HS-5 (cell line): ENCODE measurements at places on chromosomes 7 and 10.

- DNase-seq: no peak
These were observed 159.9 kb downstream of the PLXNA4 start for GRCh38 chr7:132416395-132416794.

DNA sequence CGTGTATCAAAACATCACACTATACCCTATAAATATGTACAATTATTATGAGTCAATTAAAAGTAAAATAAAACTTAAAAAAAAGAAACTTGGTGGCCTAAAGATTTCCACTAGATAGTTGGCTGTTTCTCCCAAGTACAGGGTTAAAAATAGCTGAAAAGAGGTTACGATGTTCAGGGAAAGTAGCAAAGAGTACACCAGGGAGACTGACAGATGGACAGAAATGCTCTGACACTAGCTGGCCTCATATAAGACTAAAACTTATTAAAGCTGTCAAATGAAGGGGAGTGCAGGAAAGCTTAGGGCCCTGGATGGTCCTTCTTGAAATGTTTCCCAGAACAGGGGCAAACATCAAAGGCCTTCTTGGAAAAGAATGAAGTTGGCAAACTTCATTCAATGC lies 51.3 kb downstream of the TCAF1 start:
- no peak for DNase-seq

DNA sequence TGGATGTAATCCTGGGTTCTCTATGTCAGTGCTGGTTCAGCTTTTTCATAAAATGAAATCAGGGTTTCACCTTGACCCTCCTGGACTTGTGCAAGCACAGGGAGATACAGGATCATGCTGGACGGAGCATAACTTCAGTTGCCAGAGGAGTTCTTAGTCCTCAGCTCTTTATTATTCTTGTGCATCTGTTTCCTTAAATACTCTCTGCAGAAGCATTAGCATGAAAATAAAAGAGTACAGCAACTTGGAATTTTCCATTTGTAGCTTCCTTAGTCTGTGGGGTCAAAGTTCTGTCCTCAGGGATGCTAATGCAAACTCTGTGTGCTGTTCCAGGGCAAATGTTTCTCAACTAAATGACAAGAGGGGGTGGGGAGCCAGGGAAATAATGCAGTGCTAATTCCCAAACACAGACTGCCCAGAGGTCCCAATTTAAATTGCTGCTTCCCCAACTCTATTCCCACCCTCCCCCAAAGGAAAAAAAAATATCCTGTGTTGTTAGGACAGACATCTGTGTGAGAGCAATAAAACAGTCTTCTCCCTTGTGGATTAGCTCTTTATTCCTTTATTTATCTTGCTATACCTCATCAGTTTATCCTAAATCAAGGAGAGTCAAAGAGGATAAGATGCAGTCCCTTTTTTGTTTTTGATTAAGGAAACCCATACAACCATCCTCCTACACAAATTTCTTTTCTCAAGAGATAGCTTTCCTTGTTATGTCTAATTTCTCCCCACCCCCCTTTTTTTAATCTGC lies 905.0 kb downstream of the LRMDA start:
- DNase-seq: no peak

- DNase-seq: no peak
These were observed 1157.3 kb downstream of the SORCS3 start for GRCh38 chr10:105798328-105798889.

- no peak for DNase-seq
These were observed 61.2 kb upstream of the EEPD1 start for GRCh38 chr7:36091874-36092176.

DNA sequence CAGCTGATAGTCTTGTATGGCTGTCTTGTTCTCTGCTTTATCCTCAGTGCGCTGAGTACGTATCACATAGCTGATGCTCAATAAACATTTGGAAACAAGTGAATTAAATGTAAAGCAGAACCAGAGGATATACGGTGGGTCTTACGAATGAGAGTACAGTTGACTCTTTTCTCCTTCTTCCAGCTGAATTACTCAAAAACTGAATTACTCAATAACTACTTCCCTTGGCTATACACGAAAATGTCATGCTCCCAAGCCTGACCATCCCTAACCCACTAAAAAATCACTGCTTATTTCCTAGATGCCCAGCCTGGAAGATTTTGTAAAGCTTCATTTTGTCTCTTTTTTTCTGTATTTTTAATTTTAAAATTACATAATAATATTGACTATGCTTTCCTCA lies 3.2 kb upstream of the RSU1 start:
- DNase-seq: no peak
